Tracheal epithelial cell (primary cell): ENCODE measurements at places on chromosomes 11 and 22. TPM values are rescaled to one million over a fixed set of nuclear protein-coding genes. Genes with fewer than 3 reads are reported as not detected.

SYCE3 gene
- total RNA-seq: not detected in 2 replicates

NLRP6 gene
- not detected in 2 replicates for total RNA-seq

MOGAT2 gene
- not detected in 2 replicates for total RNA-seq

NPTXR gene
- total RNA-seq: 0.48 TPM in 1 of 2 replicates, not detected in the other

NEFH gene
- 0.21 and 0.72 TPM in 2 replicates for total RNA-seq

SLC35F2 gene
- 58.8 and 67.2 TPM in 2 replicates for total RNA-seq

MUC6 gene
- total RNA-seq: not detected in 2 replicates

HORMAD2 gene
- total RNA-seq: not detected in 2 replicates

PTPRCAP gene
- total RNA-seq: 0.24 TPM in 1 of 2 replicates, not detected in the other

GAL gene
- total RNA-seq: 0.43 and 0.96 TPM in 2 replicates

OR56B4 gene
- not detected in 2 replicates for total RNA-seq

PRR33 gene
- total RNA-seq: not detected in 2 replicates

DEUP1 gene
- not detected in 2 replicates for total RNA-seq

ANKK1 gene
- total RNA-seq: 0.85 and 1.9 TPM in 2 replicates
